ENCODE measurements at places on chromosomes 4 and X.

GRCh38 chr4:34236118-34236517, 2008.2 kb downstream of the ARAP2 start:
- DNase-seq: no peak

DNA sequence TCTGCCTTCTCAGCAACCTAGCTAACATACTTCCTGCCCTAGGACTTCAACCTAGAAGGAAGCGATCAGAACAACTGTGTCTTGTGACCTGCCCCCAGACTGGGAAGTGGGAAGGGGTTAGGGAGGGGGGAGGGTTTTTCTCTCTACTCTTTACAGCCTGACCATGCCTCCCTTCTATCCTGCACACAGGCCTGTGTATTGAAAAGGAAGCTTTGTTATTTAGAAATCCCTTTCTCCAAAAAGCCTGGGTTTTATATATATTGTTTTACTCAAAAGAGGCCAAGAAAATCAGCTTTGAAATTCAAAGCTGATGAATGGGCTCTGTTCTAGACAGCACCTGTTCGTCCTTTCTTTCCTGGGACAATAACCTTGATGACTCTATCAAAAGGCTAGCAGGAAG, 35.2 kb upstream of the SMS start:
- DNase-seq: no peak

DNA sequence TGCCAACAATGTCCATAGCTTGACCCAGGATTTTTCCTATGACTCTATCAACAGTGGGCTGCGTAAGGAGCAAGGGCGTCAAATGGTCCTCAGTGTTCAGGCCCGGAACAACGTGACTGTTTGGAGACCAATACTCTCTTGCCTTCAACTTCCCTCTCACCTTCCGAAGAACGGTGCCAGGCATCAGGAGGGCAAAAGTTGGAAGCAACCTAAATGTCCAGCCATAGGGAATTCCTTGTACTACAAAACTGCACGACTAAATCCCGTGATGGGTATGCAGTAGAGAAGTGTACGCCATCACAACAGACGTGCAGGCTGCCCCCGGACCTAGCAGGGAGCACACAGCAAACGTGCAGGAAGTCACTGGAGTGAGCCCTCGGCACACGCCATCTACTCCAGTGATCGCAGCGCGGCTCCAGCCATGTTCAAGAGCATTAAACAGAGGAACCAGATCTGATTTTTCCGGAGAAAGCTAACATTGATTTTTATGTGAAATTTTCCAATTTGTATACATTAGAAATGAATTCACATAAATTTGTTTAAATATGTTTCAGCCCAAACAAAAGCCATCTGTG, 79.0 kb downstream of the JAKMIP1 start:
- no peak for DNase-seq

- peak; percentile 96 for DNase-seq
These were observed 71.7 kb downstream of the DDX60L start for GRCh38 chr4:168408620-168409019.

DNA sequence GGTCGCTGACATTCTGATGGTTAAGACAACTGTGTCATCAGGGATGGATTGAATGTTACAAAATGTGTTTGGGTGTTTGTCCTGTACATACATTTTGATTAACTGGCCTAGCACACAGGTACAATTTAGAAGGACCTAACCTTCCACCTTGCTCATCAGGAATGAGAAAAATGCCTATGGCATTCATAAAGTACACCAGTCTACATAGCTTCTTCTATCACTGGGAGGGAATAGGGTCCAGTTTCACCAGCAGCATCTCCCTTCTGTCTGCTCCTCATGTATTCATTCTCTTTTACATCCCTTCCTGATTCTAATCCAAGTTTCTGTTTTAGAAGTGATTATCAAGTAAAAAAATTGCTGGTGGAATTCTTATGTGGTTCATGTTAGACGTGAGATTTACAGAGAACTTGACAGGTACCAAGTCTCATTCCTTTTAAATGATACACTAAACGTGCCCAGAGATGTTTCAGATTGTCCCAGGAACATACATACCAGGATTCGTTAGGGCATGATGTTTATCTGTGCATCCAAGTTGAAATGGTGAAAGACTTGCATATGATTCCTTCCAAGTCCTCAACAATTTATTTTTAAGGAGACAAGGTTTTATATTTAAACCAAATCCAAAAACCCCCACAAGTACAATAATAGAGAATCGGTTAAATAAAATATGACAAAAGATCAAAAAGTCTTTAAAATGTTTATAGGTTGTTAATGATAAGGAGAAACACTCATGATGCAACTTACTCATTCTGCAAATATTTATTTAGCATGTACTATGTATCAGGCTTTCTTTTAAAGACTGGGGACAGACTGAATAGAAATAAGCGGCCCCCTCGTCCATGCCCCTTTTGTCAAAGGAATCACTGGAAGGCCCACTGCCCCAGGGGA, 359.1 kb downstream of the ZNF674 start:
- no peak for DNase-seq

GRCh38 chrX:10111364-10112148, 45.2 kb upstream of the CLCN4 start:
- DNase-seq: no peak

GRCh38 chr4:10721616-10722015, 37.0 kb upstream of the CLNK start:
- DNase-seq: no peak

GRCh38 chr4:156568041-156568440, 403.6 kb downstream of the PDGFC start:
- DNase-seq: no peak

DNA sequence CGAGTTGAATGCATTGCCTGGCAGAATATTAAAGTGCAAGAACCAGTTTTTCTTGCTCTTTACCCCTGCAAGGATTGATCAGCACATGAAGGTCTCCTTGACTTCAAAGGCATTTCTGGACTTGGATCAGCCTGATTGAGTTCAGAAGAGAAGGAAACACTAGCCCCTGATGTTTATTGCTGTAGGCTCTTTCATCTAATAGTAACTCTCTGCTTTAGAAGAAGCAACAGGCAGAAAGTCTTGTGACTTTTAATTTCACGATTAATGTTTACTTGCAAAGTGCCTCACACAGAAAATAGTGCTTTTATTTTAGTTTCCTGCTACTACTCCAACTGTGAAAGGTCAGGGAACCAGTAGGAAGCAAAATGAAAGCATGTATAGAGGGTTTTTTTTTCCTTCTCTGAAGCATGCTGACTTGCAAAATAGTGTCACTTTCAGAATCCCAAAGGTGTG, 69.1 kb downstream of the PCDH7 start:
- DNase-seq: no peak

- no peak for DNase-seq
These were observed 397.5 kb downstream of the GPM6A start for GRCh38 chr4:175414602-175415001.

Measured in A172 (cell line).